Hematopoietic multipotent progenitor cell treated with erythropoietin and hydrocortisone succinate and interleukin-3 and kit ligand, for 15 days (in vitro differentiated cells): ENCODE measurements at places on chromosomes 4 and X.

DNA sequence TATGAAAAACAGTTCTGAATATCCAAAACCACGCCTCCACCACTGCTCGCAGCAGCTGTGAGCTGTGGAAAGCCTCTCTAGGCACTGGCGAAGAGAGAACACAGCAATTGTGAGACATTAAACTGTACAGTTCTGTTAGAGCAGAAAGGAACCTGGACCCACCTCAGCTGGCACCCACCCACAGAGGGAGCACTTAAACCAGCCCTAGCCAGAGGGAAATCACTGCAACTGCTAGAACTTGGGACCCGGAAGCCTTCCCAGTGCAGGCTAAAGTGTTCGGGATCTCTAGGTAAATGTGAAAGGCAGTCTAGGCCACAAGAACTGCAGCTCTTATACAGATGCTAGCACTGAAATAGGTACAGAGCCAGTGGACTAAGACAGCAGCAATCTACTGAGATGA is 308.8 kb downstream of the PRR32 start:
- DNase-seq = no peak

DNA sequence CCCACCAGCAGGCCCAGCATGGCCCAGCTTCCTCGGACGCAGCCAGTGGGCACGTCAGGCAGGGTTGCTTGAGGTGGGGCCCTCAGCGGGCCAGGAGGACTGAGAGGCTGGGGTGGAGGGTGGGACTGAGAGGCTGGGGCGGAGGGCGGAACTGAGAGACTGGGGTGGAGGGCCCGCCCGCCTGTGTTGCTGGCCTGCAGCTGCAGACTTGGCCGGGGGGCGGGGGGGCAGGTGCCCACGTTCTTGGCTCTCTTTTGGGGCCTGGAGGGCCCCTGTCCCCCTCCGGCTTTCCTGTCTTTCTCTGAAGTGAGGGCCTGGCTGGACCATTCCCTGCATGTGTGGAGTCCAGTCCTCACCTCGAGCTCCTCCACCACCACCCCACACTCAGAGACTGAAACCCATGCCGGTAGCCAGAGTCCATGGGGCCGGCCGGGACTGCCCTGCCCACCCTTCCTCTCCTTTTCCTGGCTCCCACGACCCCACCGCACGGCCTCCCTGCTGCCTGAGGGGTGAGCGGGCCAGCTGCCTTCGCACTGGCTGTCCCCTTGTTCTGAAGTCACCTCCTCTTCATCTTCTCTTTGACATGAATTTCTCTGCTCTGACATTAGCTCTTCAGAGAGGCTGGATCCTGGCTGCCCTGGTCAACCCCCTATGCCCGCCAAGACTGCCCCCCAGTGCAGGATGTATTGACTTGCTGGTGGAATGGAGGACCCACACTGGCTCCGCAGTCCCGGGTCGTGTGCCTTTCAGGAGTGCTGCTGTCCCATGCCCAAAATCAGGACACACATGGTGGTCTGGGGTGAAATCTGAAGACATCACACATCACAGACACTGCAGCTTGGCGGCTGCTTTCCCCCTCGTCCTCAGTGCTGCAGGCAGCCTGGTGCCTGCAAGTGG is 10.1 kb upstream of the NKX1-1 start:
- no peak for DNase-seq

GRCh38 chr4:137748616-137749015 is 216.3 kb upstream of the PCDH18 start:
- DNase-seq = no peak

- DNase-seq = no peak
Observed at GRCh38 chr4:15470128-15470475, 420 bp downstream of the CC2D2A start.

DNA sequence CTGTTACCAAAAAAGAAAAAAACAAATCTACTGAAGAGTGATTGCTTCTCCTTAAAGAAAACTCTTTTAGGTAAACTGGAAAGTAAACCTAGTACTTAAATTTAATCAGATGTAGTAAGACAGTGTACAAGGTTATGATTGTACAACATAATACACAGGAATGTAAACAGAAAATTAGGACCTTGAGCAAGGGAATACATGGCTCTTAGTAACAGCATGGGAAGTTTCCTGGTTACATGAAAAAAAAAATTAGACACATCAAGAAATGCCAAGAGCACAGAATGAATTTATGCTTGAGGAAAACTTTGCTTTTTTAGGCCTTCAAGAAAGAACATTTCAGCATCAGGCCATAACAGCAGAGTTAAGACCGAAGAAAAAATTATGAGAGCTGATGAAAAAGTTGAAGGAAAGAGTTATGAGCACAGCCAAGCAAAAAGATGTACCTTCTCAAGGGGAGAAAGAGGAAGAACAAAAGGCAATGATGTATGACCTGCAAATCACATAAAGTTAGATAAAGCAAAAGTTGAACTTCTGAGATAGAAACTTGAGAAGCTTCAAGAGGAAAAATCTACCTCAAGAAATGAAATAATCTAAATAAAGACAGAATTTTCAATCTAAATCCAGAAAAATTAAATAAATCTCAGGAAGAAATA is 311.6 kb downstream of the GALNTL6 start:
- DNase-seq = no peak

DNA sequence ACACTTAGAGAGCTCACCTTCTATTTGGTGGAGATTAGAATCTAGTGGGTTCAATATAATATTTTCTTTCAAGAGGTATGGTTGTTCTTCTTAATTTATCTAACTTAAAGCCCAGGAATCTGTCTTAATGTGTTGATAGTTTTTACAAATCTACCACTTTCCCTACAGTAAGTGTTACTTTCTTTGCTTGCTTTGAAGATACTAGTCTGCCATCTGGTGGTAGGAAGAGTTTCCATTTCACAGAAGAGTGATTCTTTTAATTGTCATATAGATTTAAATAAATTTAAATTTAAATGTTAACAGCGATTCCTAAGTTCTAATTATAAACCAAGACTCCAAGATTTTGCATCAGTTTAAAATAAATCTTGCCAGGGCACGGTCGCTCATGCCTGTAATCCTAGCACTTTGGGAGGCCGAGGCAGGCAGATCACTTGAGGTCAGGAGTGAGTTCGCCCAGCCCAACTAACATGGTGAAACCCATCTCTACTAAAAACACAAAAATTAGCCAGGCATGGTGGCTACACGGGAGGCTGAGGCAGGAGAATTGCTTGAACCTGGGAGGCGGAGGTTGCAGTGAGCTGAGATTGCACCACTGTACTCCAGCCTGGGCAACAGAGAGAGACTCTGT is 43.5 kb downstream of the NUDT9 start:
- DNase-seq = peak; percentile 63
